Stimulated activated CD4-positive, alpha-beta T cell treated with anti-CD3 and anti-CD28 coated beads, Interleukin-15, amount 100 ng/mL, for 1 hour (primary cell): ENCODE measurements at places on chromosomes 5 and 9.

- DNase-seq: no peak
Observed at GRCh38 chr5:160493806-160494338, 72.2 kb downstream of the PTTG1 start.

- DNase-seq: no peak
Observed at GRCh38 chr9:37438359-37438758, 15.9 kb downstream of the GRHPR start.

DNA sequence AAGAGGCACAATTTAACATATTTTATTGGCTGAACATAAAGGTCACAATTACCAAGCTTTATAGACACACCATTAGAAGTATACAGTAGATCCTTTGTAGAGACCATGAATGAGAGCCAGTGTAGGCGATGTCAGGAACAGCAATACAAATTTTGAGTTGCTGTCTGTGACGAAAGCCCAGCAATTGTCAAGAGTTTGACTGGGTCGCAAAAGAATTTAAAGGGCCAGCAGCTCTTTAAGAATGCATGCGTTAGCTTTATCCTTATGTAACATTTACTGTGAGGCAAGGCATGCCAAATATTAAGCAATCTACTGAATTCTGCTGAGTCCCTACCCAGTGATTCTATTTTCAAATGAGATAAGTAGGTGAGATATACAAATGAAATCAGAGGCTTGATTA lies 236.9 kb downstream of the ARRDC3 start:
- no peak for DNase-seq

DNA sequence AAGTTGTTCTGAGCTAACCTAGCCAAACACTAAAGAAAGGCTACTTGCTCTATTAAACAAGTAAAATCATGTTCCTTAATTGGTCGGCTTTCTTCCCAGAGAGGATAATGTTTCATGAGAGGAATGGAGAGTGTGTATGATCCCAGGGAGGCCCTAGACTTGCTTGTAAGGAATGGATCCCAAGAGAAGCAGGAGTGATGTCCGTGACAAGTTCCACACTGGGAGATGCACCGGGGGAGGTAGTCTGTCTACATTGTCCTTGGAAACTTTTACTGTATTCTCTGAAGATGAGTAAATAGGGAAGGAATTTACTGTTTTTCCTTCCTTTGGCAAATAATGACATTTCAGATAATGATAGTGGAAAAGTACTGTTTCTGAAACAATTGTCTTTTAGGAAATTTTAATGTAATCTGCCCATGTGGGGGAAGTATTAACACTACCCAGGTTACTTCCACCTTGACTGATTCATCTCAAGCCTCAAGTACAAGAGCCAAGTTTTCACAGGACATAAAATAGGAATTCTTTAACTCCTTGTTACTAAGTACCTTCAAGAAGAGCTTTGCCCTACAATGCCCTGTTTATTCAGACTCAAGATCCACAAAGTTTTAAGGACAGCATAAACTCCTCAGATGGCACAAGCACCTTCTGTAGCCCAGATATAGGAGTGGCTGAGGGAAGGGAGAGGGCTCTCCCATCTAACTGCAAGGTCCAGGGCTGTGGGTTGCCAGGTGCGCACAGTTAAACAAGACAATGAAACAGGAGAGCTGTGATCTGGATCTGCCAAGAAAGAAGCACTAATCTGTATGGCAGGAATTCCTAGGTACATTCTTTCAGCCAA lies 152.1 kb downstream of the GNA14 start:
- DNase-seq: no peak

DNA sequence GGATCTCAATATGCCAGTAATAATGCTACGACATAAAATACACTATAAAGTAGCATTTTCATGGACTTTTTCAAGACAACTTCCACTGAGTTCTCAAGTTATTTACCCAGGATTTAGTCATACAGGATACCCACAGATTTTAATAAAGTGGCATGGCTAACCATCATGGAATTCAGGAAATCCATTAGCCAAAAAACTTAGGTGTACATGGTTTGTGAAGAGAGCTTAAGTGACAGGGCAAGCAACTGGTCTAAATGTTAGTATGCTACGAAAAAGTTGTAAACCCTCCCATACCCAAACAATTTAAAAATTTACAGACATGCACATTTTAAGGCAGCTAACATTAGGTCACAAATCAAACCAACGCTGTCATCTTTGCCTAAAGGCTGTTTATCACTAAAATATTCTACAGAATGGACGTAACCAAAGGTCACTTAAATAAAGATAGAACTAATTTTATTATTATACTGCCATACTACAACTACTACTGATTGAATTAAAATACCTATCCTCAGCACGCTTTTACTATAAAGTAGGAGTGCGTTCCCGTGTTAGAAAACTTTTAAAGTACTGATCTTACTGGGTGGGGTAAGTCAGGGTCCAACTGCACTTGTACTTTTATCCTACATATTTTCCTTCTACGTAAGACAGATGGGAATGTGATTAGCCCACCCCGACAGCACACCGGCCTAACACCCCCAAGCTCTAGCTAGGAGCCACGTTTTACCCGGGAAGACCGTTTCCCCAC lies 1.1 kb downstream of the UBTD2 start:
- no peak for DNase-seq

DNA sequence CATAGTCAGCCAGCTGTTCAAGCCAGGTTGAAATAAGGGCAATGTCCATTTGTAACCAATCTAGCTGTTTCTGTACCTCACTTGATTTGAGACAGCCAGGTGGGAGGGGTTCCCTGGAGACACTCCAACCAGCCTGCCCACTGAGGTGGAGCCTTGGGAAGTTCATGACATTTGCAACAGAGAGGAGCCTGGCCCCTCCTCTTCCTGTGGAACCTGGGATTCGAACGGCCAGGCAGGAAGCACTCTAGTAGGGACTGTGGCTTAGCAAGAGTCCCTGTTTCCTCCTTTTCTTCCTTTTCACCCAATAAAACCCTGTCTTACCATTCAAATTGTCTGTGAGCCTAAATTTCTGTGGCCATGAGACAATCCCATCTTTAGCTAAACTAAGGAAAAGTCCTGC lies 312.3 kb upstream of the NMUR2 start:
- no peak for DNase-seq

DNA sequence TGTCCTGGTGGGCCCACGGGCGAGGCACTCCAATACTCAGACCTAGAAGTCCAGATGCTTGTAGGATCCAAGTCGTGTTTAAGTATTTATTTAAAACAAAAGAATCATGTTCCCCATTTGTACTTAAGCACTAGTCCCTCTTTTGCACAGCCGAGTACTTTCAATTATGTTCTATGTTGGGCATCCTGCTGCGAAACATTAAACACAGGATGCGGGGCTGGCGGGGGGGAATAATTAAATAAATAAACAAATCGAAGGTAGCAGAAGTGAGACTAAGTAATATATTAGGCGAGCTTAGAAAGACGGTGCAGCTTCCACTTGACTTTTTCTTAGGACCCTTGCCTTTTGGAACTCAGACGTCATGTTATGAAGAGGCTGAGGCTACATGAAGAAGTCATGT lies 1129.2 kb upstream of the ACO1 start:
- no peak for DNase-seq

GRCh38 chr5:150578781-150579461 lies 61.5 kb upstream of the SYNPO start:
- DNase-seq: no peak

- no peak for DNase-seq
Observed at GRCh38 chr9:21873540-21874221, 71.2 kb downstream of the MTAP start.

DNA sequence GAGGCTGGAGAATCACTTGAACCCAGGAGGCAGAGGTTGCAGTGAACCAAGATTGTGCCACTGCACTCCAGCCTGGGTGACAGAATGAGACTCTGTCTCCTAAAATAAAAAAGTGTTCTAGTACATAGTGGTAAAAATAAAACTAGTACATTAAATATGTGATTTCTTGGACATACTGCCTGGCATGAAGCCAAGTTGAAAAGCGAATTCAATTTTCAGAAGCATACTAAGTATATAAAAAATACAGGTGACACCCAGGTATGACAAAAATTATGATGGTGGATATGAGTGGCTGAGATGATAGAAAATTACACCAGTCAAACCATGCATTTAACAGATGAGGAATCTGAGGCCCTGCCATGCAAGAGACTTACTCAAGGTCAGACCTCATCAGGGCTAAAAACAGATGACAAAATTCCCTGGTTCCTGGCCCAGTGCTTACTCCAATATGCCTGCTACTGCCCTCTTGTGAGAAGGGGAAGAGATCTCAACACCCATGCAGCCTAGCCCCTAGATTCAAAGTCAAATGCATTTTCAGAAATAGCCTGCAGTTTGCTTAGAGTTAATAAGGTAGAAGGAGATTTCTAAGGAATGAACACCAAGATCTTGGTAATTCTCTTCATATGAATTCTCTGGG lies 46.6 kb upstream of the GNPDA1 start:
- DNase-seq: no peak

DNA sequence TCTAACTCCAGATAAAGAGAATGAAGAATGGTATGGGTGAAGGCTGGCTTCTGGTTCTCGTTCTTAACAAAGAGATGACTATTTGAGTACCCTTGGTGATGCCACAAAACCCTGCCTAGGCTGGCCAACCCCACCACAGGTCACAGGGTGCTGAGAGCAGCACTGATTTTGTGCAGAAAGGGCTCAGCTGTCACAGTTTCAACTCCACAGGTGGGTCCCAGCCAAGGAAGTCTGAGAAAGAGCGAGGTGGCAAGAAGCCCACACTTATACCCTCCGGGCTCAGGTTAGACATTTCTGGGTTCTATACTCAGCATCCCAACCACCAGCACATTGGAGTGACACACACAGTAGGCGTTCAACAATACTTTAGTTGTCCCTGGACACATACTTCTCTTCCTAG lies 118.1 kb downstream of the SLIT3 start:
- no peak for DNase-seq
